ENCODE measurements at places on chromosomes 2 and 18.

GRCh38 chr2:64613276-64613675, 40.4 kb downstream of the SERTAD2 start:
- no peak for DNase-seq

DNA sequence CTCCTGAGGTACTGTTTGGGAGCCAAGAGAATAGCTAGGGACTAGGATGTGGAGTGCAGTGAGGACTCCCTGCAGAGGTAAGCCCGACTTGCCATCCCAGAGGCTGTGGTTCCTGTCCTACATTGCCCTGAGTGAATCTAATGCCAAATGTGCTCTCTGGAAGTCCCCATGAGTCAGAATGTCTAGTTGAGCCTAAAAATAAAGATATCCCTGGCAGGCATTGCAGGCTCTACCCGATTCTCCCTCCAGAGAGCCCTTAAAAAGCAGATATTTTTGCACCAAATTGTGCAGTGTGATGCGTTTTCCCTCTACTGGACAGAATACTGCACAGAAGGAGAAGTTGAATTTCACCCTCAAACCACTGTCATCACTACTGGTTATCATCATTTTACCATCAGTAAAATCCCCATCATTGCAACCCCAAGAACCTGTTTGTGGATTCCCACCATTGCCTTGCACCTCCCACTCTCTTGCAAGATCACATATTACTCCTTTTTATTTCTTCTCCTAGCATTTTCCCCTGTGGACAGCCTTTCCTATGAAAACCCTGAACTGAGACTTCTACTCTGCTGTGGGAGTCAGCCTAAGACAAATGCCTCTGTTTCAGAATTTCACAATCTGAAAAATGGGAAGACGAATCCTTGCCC, 98.0 kb downstream of the MARCHF4 start:
- DNase-seq, result no peak

DNA sequence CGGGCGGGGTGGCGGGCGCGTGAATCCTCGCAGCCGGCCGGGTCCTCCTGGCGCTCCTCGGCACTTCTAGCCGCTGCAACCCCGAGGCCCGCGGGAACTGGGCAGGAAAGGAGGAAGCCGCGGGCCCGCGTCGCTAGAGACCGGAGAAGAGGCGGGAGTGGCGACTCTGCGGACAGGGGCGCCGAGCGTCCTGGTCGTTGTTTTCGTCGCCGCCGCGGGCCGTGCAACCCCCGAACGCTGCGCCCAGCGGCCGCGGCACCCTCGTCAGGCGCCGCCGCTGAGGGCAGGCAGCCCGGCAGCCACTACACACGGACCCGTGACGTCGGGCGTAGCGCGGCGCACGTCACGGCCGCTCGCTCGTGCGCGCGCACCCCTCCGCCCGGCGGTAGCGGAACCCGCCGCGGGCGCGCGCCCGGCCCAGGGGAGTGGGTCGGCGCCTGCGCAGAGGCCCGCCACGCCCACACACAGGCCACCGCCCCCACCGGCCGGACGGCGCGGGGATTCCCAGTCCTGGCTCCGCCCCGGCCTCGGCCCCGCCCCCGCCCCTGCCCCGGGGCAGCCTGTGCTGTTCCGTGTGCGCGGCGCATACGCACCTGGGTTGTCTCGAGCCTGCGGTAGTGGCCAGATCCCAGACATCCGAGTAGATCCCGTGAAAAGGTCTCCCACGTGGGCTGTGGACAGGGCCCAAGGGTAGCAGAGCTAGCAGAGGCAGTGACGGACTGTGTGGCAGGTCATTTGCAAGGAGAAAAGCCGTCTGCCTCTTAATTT, at the start of gene MAP3K2:
MAP3K2 (minus strand) TSS at position 321 of the 768 bp plus-strand sequence. CDS start 44,846 bp downstream, outside the sequence.
- peak; percentile 81 for DNase-seq

DNA sequence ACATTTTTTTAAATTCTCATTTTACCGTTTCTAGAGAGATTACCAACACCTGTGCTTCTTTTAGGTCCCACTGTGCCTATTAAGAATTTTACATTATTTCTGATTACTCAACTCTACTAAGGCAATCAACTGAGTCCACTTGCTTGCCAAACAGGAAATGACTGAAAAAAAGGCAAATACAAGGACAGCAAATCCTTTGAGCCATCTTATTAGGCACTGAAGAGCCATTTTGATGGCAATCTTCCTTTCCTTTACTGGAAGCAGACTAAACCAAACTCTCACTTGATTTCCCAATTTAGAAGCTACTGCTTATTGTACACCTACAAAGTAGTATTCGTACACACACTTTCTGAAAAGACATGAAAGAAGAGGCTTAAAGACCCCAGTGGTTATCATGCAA, 121.4 kb upstream of the COL3A1 start:
- no peak for DNase-seq

- DNase-seq, result peak; percentile 30
Observed at GRCh38 chr2:74587664-74588277, 33.3 kb downstream of the DOK1 start.

GRCh38 chr2:11901351-11902069, 155.1 kb downstream of the LPIN1 start:
- DNase-seq, result no peak

DNA sequence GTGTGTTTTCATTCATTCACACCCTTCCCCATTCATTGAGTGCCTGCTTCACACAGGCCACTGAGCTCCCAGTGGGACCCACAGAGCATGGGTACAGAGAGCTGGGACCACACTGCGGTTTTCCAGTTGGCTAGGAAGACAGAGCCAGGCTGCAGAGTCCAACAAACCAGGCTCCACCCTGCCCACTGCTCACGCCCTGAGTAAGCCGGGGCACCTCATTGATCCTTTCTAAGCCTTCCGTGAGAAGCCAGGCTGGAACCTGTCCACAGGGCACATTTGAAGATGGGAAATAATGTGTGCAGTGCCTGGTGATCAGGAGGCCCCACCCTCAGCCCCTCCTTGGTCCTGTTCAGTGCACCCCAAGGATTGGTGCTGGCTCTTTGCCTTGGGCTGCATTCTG, 13.5 kb downstream of the KCNIP3 start:
- no peak for DNase-seq

- no peak for DNase-seq
Observed at GRCh38 chr2:174383796-174384195, 11.7 kb upstream of the SCRN3 start.

GRCh38 chr2:224722770-224723169, 6.6 kb upstream of the CCDC195 start:
- DNase-seq, result no peak

DNA sequence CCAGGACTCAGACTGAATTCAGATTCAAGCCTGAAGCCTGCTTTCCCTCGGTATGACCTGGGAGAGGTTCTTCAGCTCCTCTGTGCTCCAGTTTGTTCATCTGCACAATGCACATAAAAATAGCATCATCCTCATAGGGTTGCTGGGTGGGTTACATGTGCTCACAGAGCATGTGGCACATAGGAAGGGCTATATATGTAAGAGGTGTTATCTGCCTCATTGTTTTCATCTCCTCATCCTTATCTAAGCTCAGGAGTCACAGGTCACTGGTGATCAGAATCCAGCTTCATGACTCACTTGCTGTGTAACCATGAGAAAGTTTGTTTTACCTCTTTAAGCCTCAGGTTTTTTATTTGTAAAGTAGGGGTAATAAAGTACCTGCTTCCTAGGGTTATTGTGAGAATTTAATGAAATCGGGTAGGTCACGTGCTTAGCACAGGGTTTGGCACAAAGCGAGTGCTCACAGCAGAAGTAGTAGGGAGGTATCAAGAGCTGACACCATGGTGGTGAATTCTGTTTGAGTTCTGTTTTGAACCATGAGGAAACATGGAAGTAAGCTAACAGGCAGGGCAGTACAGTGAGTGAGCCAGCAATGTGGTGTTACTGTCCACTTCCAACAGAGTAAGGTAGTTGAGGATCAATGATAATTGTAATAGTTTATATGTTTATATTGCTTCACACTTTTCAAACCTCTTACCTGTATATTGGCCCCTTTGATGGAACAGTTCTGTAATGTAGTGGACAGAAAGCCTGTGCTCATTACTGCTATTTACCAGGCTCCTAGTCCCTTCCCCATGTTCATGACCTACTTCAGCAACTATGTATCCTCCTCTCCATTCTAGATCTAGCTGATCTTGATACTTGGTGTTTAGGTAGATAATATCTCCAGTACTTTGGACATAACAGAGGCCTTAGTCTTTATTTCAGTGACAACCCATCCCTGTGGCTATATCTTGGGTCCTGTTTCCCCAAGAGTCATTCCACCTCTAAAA, 141.4 kb upstream of the LTBP1 start:
- no peak for DNase-seq

GRCh38 chr18:73258375-73259087, 390.7 kb upstream of the NETO1 start:
- DNase-seq, result no peak

GRCh38 chr2:86029873-86030272, 75.8 kb downstream of the POLR1A start:
- DNase-seq, result no peak

- DNase-seq, result no peak
Observed at GRCh38 chr2:210303498-210303897, 11.5 kb downstream of the MYL1 start.

DNA sequence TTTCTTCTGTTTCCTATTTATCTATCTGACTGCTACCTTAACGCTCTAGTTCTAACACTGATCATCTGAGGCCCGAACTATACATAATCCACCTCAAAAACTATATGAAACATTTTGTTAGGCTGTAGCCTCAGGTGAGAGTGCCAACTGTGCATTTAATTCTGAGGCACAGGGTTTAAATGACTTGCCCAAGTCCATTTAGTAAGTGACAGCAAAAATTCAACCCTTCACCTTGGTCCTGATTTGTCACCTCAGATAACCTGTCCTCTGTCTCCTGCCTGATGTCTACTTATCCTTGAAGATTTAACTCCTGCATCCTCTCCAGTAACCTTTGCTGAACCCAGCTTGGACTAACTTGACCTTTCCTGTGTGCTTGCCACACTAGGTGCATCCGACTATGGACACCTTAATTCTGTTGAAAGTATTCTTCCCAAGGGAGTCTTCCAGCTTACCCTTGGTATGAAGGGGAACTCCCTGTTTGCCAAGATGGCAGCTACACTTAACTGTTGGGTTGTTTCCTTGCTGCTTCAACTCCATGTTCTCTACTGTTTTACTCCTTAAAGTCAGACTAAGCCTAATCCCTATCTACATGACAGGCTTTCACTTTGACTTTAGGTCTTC, 23.5 kb downstream of the CD302 start:
- no peak for DNase-seq

GRCh38 chr18:65326805-65327204, 424.0 kb upstream of the CDH7 start:
- DNase-seq, result no peak

DNA sequence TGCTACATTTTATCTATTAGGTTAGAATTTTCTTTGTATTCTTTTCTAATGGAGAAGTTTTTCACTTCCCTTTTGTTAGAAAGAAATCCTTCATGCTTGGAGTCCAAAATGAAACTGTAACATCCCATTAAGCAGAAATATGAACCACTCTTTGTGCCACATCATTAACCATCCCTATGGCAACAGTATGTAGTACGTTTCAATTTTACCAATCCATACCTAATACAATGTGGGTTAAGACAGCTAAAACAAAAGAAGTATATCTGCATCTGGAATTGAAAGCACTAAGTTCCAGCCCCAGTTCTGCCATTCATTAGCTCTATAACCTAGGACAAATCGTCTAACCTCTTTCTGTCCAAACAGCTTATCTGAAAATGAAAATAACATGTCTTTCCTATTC, 409.2 kb upstream of the SPHKAP start:
- no peak for DNase-seq

GRCh38 chr2:109222825-109223471, 93.9 kb downstream of the SH3RF3 start:
- DNase-seq, result no peak

- no peak for DNase-seq
Observed at GRCh38 chr18:23189099-23189498, 53.8 kb downstream of the CABLES1 start.

DNA sequence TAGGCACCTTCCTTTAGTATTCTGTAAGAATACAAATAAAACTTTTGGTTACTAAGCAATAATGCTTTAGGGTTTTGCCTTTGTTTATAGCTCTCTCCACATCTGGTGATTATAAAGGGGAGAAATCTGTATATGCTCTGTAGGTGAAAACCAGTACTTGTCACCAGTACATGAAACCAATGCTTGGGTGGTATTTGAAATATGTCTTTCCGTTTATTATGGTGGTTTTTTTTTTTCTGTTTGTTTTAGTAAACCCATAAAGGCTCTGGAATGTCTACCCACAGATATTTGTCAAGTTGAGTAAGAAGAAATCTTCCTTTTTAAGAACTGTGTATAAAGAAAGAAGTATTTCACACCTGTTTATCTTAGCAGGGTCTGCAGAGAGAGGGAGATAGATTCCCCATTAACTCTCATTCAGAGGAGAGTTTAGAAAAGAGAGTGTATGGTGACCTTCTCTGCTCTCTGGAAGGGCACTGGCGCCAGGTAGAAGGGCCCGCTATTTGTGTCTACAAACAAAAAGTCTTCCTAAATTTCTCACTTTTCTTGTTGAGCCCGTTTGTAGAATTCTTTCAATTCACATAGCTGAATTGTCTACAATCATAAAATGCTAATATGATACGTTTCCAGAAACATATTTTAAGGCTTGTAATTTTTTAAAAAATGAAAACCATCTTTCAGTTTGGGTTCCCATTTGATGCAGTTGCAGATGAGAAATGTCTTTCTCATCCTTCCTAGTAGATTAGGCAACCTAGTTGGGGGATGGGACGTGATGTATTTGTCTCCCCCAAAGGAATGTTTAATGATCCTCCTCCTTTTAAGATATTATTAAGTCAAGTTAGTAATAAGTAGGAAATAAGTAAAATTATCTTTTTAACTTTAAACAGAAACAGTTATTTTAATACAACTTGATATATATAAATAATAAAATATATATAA, 33.9 kb downstream of the MAP3K20 start:
- peak; percentile 32 for DNase-seq

- DNase-seq, result no peak
Observed at GRCh38 chr2:41937464-41937906, 110.3 kb upstream of the PKDCC start.

All from amniotic stem cell (primary cell).